ENCODE measurements at places on chromosomes 5 and 9.

DNA sequence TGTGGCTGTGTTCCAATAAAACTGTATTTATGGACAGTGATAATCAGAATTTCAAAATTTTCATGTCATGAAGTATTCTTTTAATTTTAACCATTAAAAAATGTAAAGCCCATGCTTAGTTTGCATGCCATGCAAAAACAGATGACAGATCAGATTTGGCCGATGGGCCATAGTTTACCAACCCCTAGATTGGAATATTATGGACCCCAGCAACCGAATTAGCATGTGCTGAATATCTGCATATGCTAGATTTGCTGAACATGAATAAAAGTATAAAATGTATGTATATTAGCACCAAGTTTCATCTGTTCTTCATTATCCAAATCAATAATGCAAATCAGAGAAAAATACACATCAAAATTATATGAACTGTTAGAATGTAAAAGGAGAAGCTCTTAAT is 158.5 kb upstream of the PPP1R2B start:
- DNase-seq: no peak

GRCh38 chr5:163478126-163478981 is 17.9 kb downstream of the HMMR start:
- DNase-seq: no peak

DNA sequence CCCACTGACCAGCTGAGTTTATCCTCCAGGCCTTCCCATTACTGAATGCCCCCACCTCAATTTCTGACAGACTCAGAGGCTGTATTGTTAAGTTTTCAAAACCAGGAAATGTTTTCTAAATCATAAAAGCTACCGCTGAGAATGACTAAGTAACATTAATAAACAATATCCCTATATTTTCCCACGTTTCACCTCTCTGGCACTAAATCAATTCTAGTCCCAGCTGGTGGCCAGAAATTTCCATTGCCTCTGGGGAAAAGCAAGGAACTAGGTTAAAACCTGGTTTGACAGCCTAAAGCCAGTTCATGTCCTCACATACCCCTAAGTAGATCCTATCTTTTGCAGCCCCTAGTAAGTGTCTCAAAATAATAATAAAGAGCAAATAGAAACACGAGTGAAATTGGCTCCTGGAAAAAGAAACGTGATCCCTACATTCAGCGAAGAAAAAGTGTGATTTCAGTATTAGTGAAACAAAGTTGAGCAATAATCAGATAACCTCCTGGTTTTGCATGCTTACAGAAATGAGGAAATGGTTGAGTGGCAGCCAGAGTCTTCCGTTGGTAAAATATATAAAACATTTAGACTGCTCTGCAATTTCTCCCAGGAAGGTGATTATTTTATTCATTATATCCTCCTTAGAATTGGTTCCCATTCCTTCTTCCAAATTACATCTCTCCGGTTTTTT is 110.9 kb downstream of the ESM1 start:
- DNase-seq: no peak

DNA sequence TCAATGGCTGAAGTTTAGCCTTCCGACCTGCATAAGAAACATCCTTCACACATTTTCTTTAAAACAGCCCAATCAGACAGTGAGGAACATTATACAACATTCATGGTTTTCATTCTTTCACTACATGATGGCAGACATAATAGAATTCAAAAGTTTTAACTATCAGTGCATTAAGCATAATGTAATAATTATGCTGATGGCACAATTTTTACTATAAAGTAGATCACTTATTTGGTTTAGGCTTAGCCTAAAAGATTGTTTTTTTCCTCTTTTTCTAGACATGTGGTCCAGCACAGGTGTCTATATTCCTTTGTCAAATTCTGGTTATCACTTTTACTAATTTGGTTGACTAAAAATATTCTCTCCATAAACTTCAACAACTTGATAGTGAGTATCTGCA is 46.5 kb downstream of the EFNA5 start:
- no peak for DNase-seq

DNA sequence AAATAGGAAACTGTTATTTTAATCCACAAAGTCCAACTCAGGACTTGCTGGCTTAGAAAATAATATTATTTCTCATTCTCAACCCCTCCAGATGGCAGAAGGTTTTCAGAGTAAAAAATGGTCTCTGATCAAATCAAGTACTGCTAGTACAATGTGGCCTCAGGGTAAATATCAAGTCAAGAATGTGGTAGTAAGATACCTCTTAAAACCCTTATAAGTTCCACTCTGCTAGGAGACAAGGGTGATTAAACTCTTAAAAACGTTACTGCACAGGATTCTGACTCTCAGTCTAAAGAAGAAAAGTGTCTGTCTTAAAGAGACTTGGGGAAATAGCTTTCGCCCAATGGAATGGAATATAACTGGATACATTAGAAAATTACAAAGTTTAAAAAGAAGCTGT is 120.8 kb upstream of the PDE4D start:
- no peak for DNase-seq

- no peak for DNase-seq
Observed at GRCh38 chr9:131845305-131846298, 105.7 kb upstream of the RAPGEF1 start.

DNA sequence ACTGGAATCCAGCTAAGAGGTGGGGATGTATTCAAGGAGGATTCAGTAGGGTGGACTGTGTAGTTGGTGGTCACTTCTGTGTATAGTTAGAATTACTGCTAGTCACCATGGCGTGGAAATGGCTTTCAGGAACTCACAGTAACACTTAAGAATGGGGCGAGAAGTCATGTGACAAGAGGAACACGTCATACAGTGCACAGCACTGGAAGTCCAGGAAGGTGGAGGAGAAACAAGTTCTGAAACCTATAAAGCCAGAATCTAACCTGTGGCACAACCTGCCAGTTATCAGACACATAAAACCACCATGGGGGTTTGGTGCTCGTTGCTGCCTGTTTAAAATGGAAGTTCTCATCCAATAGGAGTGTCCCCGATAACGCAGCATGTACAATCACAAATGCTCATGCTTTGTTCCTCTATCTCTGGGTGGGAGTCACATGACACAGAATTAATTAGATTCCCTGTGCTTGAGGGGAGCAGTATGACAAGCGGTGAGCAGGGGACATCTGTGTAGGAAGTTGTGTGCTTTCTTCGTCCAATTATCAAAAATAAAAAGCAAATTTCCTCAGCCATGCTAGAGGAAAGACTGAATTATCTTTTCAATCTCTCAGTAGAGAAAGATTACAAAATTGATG is 193.0 kb downstream of the SPOCK1 start:
- DNase-seq: no peak

DNA sequence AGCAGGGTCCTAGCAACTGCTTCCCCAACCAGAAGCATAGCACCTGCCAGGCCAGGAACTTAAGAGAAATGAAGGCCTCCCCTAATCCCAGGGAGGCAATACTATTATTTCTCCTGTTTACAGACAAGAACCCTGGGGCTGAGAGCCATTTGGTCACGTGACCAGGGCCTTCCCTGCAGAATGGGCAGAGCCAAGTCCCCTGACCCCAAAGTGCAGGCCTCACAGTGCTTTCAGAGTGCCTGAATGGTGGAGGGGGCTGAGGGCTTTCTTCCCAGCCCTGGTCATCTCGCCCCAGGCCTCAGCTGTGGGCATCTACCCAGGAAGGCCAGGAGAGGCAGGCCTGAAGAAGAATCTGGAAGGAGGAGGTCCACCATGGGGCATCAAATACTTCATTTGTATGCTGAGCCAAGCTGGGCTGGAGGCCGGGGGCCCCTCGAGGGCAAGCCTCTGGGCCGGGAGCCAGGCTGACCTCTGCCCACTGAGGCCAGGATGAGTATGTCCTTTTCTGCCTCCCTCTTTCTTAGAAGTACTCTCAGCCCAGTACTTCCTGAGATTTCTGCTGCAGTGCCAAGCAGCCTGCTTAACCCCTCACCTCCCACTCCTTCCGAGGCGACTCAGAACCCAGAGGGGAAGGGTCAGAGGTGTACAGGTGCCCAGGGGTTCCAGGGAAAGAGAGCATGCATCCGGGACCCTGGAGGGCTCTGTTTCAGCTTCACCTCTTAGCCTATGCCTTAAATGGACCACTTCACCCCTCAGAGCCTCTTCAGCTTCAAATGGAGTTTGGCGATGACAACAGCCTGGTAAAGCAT is 18.9 kb upstream of the DUSP1 start:
- no peak for DNase-seq

GRCh38 chr5:40412771-40413170 is 266.9 kb upstream of the PTGER4 start:
- DNase-seq: no peak
